ENCODE measurements at places on chromosomes 4 and X.

- DNase-seq, result no peak
Observed at GRCh38 chr4:34720571-34720970, 1523.7 kb downstream of the ARAP2 start.

GRCh38 chr4:45186249-45186648, 459.9 kb upstream of the GNPDA2 start:
- DNase-seq, result no peak

DNA sequence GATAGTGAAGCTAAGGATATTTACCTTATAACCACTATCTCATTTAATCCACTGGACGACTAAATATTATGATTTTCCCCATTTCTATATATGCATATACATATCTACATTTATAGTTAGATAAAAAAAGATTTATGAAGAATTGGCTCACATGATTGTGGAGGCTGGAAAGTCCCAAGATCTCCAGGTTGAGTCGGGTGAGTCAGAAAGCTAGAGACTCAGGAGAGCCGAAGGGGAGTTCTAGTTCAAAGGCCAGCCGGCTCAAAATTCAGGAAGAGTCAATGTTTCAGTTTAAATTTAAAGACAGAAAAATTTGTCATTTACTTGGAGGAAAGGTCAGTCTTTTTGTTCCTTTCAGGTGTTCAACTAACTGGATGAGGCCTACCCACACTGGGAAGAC, 158.2 kb upstream of the CPEB2 start:
- DNase-seq, result no peak

DNA sequence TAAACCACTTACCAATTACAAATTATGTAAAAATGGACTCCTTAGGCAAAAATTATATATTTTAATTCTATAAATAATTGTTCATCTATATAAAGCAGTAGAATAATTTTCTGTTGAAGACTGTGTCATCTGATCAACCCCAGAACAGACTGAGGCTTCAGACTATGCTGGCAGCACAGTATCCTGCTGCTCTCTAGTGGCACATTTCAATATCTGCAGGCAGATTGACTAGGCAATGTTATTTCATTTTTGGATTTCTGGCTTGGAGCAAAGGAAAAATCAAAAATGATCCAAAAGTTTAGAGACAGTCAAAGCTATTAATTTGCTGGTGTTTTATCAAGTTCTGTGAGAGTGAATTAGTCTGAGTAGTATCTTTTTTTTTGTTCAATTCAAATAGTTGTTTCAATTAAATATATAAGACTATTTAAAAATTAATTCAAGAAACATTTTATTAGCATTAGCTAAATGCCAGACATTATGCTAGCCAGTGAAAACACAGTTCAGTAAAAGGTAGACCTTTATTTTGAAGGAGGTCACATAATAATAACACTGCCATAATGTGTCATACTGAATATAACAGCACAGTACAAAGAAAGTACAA, 21.3 kb upstream of the SULT1E1 start:
- no peak for DNase-seq

DNA sequence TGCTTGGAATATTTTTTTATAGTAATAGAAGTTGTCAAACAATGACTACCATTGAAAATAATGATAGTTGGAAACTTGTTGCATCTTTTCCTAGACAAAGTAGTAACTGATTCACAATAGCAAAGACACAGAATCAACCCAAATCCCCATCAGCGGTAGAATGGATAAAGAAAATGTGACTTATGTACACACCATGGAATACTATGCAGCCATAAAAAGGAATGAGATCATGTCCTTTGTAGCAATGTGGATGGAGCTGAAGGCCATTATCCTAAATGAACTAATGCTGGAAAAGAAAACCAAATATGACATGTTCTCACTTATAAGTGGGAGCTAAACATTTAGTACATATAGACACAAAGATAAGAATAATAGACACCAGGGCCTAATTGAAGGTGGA, 49.7 kb downstream of the ATP10D start:
- no peak for DNase-seq

GRCh38 chrX:63350465-63350877, 661 bp downstream of the SPIN4 start:
- DNase-seq, result no peak

GRCh38 chrX:48852857-48853256, 17.4 kb upstream of the PCSK1N start:
- DNase-seq, result no peak

- DNase-seq, result no peak
Observed at GRCh38 chr4:80179637-80180161, 17.6 kb upstream of the PRDM8 start.

DNA sequence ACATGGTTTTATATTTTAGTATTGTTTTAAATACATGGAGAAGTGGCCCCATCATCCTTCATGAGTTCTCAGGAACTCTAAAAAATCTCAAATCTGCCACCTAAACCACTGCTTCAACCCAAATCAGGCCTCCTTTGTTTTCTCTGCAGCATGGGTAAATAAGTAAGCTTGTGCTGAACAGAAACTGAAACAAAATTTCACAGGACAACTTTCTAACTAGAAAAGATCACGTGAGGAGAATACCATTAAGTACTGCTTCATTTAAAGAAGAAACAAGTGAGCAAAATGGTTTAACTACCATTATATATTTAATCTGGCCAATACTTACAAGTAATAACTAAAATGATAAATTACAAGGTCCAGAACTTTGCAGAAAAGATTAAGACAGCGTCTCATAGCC, 2.5 kb downstream of the ARAP2 start:
- DNase-seq, result no peak

DNA sequence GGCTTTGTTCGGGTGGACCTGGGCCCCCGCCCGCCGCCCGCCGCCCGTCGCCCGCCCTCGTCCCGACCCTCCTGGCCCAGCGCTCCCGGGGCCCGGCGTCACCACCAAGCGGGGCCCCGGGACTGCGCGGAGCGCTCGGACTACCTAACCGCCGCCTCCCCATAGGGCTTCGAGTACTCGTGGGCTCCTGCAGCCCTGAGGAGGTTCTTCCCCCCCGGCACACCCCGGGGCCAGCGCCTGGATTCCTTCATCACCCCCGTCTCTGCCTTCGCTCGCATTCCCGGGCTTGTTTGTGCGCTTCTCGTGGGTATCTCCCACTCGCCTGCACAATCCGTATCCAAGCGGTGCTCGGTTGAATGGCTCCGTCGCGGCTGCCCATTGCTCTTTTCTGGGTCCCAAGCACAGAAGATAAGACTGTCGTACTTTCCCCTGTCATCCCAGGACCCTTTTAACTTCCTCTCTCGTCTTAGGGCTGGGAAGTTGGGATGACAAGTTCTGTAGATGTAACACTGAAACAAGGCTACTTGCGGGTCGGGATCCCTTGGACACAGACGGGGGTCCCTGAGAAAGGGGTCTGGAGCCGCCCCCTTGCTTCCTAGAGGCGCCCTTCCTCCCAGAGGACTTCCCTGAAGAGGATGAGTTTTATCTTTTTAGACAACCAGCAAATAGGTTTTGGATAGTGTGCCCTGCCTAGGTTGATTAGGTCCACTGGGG, 565 bp downstream of the MOB1B start:
- peak; percentile 52 for DNase-seq

DNA sequence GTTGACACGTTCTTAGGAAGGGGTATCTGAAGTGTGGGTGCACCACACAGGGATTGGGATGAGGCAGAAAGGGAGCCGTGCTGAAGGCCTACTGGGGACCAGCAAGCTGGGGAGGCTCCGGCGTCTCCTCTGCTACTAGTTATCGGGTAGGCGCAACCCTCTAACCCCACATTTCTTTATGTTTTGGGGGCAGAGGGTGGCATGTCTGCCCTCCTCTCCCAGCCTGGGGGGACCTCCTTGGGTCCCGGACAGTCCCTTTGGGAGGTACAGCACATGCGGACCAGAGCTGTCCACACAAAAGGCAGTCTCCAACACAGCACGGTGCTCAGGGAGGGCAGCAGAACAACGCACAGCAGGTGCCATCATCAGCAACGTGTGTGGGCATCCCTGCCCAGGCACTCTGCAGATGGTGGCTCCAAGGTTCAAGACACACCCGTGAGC, 33.2 kb downstream of the WDR1 start:
- no peak for DNase-seq

GRCh38 chrX:119625843-119626242, 19.6 kb upstream of the NKRF start:
- no peak for DNase-seq

GRCh38 chr4:190121759-190122158, 51.8 kb upstream of the DUX4 start:
- DNase-seq, result no peak

- no peak for DNase-seq
Observed at GRCh38 chr4:7426525-7427171, 8.1 kb downstream of the PSAPL1 start.

- no peak for DNase-seq
Observed at GRCh38 chr4:183147196-183147595, 48.1 kb downstream of the WWC2 start.

DNA sequence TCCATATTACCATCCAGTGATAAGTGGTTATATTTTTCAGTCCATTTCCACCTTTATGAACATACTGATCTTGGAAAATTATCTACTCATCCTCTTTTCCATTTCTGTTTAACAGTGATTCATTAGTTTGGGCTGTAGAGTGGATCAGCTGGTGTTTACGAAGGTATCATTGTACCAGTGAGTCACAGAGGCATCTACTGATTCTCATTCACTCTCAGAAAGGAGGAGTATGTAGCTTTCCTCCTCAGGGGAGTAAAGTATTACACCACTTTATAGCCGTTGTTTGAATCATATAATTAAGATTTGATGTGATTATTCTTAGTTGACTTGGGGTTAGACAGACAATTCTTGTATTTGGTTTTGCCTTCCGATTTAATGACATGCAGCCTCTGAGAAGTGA, 74.7 kb downstream of the GALNT7 start:
- DNase-seq, result no peak

DNA sequence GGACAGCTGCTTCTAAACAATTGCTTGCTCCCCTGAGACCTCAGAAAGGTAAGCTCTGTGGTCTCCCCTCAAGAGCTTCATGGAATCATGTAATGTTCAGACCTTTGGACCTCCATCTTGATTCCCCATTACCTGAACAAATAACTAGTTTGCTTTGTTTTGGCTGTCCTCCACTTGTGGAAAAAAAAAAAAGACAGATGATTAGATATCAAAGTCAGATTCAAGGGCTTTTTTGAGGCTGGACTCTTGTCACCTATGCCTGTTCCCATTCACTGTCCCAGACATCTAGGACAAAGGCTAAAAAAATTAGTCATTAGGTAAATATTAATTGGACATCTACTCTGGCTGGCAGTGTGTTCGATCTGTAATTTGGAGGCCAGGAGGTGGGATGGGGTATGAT, 13.3 kb downstream of the TMEM255A start:
- no peak for DNase-seq

- DNase-seq, result no peak
Observed at GRCh38 chrX:15497865-15498264, 2.7 kb upstream of the BMX start.

DNA sequence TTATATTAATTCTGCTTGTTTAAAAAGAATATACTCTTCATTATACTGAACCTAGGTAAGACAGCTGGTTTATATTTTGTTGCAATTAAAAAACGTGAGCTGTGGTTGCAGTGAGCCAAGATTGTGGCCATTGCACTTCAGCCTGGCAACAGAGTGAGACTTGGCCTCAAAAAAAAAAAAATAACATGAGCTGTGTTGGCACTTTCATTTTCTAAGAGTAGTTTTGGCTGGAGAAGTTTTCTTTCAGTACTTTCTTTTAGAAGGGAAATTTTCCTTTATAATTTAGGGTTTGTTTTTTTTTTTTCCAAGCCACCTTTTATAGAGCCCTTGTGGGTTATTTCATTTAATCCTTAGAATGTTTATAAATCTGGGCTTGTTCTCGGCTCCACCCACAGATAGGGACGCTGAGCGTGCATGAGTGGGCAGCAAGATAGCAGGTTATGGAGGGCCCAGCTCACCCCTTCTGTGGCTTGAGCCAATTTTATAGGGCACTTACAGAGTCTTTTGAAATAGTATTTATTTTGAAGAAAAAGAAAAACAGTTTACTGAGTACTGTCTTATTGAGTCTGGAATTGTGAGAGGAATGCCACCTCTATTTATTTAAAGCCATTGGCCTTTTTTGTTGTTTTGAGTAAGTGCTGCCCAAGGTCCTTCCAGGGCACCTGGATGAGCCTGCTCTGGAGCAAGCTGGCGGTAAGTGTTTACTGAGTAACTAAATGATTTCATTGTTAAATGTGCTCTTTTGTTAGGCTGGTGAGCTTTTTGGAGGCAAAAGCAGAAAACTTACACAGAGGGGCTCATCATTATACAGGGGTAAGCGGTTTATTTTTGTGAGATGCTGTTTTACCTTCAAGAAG, 60.9 kb downstream of the HTT start:
- no peak for DNase-seq

- DNase-seq, result no peak
Observed at GRCh38 chrX:1657367-1658070, 42.7 kb downstream of the ASMT start.

- no peak for DNase-seq
Observed at GRCh38 chr4:111988514-111988913, 156.7 kb upstream of the FAM241A start.

DNA sequence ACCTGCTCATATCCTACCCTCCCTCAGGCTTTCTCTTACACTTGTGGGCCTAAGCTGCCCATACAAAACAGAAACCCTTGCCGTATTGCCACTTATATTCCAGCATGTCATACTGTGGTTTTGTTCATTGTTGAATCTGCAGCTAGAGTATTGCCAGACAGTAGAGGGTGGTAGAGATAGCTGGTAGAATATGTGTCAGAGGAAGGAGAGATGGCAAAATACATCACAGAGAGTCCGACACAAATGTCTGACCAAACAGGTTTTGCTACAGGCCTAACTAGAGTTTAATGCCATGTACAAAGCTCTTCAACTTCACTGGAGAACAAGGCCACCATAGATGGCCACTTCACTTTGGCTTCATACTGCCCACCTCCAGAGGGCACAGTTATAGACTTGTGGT, 160.1 kb downstream of the EFHC2 start:
- no peak for DNase-seq

DNA sequence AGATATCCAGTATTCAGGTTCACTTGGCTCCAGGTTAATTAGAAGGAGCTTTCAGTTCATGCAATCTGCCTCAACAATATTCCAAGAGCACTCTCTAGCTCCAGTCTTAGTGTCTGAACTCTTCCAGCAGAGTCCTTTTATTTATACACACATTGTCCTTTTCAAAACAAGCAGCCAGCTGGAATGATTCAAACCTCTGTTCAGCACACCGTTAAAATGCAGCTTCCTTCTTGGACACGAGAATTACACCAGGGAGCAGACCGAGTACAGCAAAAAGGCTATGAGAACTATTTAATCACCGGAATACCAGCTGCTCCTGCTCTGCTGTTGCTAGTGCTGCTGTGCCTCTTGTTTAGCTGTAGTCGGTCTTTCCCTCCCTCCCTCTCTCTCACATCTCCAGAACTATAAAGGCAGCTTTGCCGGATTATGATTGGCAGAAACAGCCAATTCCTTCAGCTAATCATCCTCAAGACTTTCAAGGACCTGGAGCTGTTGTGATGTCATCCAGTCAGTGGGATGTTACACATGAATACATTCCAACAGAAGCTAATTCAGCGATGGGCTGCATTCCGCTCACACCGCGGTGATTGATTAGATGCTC, at the start of gene NDST4:
NDST4 (minus strand) TSS at position 115 of the 601 bp plus-strand sequence. CDS start 36,584 bp downstream, outside the sequence.
- DNase-seq, result no peak

- DNase-seq, result no peak
Observed at GRCh38 chr4:169254546-169254983, 16.2 kb downstream of the SH3RF1 start.

Measured in substantia nigra (tissue), 51 donors.